ENCODE measurements at places on chromosomes 1 and 21.

DNA sequence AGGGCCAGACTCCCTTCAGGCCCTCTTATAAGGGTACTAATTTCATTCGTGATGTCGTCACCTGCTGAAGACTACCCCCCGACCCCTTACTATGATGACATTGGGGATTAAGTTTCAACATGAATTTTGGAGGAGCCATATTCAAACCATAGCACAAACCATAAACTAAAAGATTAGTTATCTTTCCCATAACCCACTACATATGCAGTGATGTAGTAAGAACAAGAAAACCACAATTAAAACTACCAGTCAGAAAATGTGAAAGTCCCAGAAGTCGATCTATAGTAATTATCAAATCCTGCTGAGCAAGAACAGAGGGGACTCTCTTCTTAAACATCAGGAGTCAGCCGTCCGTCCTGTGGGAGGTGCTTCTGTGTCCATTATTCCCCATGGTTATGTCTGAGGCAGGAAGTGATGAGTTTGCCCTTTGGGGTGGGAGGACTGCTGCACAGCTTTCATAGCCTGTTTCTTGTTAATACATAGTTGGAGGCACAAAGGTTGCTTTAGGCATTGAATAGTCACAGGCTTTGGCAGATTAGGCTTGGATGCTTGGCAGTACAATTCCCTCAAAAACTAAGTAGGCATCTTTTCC is 35.9 kb upstream of the PTGFRN start:
- DNase-seq, result no peak

GRCh38 chr1:203693721-203694120 is 67.1 kb downstream of the ATP2B4 start:
- DNase-seq, result no peak

DNA sequence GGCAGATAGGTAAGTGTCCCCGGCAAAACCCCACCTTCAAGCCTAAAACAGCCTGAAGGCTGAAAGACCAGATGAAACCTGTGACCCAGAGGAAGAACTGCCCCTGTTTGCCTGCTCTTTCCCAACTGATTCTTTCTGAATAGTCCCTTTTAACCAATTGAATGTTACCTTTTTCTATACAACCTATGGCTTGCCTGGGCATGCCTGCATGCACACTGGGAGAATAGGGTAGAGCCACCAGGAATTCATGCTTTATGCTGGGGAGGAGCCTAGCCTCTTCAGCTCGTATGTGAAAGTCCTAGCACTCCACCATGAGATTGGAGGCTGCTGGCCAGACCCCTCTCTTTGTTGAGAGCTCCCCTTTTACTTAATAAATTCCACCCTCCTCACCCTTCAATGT is 340.0 kb downstream of the PTBP2 start:
- no peak for DNase-seq

- DNase-seq, result no peak
Observed at GRCh38 chr1:22114083-22115012, 28.5 kb downstream of the WNT4 start.

- no peak for DNase-seq
Observed at GRCh38 chr1:206915030-206915735, 6.6 kb downstream of the FCMR start.

DNA sequence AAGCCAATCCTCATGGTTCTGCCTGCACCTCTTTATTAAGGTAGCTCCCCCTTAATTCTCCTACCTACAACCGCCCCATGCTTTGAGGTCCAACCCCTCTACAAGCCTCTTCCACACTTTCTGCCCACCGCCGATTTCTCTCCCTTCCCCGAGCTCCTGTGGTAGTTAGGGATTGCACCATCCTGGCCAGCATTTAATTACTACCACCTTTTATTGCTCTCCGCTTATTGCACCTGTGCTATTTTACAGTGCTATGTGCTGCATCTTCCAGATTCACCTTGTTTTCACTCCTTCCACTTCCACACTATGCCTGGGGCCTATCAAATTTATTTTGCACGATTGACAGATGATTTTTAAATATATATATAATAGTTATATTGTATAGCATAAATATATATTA is 29.3 kb upstream of the DNAJC11 start:
- no peak for DNase-seq

DNA sequence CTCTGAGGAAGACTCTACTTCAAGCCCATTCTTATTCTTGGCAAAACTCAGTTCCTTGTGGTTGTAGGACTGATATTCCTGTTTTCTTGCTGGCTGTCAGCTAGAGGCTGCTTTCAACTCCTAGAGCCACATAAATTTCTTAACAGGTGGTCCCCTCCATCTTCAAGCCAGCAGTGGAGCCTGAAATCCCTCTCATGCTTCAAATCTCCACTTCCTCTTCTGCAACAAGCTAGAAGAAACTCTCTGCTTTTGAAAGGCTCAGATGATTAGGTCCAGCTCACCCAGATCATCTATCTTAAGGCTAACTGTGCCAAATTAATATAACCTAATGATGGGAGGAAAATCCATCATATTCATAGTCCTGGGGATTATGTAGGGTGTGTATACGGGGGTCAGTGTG is 43.2 kb upstream of the CD34 start:
- DNase-seq, result no peak

GRCh38 chr1:233962878-233963277 is 58.4 kb downstream of the SLC35F3 start:
- no peak for DNase-seq

GRCh38 chr1:232282498-232282897 is 347.4 kb downstream of the SIPA1L2 start:
- DNase-seq, result no peak

DNA sequence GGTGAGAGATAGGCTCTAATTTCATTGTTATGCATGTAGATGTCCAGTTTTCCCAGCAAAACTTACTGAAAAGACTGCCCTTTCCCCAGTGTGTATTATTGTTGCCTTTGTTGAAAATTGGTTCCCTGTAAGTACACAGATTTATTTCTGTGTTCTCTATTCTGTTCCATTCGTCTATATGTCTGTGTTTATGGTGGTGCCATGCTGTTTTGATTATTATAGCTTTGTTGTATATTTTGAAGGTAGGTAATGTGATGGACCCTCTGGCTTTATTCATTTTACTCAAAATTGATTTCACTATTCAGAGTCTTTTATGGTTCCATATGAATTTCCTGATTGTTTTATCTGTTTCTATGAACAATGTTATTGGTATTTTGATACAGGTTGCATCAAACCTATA is 375.8 kb upstream of the VAMP3 start:
- no peak for DNase-seq

- DNase-seq, result no peak
Observed at GRCh38 chr1:230686747-230687146, 27.2 kb downstream of the AGT start.

GRCh38 chr1:1973716-1974642 is 29.6 kb downstream of the CFAP74 start:
- DNase-seq, result no peak

- DNase-seq, result no peak
Observed at GRCh38 chr1:236141447-236142252, 689 bp upstream of the GPR137B start.

GRCh38 chr21:17688912-17689874 is 76.5 kb upstream of the BTG3 start:
- DNase-seq, result peak; percentile 9

GRCh38 chr1:68269637-68270430 is 37.5 kb upstream of the WLS start:
- DNase-seq, result no peak

DNA sequence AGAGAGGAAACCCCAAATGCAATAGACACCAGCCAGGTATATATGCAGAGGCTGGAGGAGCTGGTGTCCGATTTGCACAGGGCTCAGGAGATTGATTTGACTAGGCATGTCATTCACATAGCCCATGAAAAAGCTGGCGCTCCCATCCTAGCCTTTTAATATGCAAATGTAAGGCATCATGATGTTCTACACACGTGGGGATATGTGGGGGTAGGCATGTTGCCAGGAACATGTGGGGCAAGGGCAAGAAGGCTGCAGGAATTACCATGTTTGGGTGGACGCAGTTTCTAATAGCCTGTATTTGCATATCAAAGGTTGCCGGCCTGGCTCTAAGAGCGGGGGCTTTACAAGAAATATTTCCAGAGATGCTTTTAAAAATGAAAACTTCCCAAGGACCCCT is 11.7 kb upstream of the SH3GLB1 start:
- no peak for DNase-seq

- no peak for DNase-seq
Observed at GRCh38 chr1:16053781-16054502, 10.4 kb downstream of the CLCNKB start.

DNA sequence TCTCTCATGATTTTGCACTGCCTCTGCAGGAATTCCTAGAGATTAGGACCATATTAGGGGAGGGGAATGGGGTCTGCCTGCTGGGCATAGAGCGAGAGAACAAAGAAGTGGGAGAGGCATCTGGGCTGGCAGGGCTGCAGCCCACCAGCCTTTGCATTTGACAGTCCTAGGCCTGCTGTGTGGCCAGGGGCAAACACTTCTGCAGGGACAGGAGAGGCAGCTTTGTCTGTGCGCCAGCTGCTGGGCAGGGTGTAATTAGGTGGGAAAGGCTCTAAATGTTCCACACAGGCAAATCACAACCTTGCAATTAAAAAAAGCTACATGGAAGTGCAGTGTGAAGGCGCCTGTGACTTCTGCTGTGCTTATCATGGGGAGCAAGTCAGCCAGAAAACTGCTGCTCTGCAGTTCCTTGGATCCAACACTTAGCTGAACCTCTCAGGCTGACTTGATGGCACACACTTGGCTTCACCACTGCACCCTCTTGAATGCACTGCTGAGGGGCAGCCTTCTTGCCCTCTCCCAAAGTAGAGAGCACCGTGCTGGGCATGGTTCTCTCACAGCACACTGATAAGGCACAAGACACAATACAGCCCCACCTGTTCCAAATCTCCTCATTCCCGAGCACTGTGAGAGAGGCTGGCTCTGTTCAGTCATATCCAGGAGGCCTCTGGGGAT is 73.6 kb upstream of the TLR5 start:
- no peak for DNase-seq

DNA sequence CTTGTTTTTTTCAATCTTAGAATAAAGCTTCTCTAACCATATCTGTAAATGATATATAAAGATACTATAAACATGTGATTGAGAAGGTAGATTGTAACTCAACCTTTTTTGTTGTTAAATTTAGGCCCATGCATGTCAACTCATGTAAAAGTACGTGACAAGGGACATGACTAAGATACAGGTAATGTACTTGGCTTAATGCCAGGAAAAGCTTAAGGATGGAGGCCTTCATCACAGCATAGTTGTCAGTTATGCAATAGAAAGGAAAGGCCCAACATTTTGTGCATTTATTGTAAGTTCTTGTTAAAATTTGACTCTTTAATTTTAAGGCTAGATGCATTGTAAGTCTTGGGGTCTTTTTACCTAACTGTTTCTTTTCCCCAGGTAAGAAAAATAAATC is 305.1 kb downstream of the LTN1 start:
- DNase-seq, result no peak

GRCh38 chr1:245771511-245772281 is 616.9 kb downstream of the KIF26B start:
- no peak for DNase-seq

- DNase-seq, result no peak
Observed at GRCh38 chr1:230268371-230269170, 157.6 kb downstream of the PGBD5 start.

DNA sequence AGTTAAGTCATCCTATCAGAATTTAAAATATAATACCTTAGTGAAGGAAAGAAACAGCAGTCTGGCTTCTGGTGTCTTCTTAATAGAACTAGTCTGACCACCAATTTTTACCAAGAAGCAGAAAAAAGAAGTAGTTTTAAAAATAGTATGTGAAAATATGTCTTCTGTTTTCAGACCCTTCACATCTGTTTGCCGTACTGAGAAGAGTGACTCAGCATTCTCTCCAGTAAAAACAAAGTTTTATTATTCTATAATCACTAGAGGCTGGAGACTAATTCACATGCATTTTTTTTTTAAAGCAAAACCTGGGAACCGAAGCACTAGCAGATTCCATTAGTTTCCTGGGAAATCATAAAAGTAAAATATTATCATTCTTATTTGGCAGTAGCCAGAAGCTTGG is 163.8 kb downstream of the COL24A1 start:
- no peak for DNase-seq

DNA sequence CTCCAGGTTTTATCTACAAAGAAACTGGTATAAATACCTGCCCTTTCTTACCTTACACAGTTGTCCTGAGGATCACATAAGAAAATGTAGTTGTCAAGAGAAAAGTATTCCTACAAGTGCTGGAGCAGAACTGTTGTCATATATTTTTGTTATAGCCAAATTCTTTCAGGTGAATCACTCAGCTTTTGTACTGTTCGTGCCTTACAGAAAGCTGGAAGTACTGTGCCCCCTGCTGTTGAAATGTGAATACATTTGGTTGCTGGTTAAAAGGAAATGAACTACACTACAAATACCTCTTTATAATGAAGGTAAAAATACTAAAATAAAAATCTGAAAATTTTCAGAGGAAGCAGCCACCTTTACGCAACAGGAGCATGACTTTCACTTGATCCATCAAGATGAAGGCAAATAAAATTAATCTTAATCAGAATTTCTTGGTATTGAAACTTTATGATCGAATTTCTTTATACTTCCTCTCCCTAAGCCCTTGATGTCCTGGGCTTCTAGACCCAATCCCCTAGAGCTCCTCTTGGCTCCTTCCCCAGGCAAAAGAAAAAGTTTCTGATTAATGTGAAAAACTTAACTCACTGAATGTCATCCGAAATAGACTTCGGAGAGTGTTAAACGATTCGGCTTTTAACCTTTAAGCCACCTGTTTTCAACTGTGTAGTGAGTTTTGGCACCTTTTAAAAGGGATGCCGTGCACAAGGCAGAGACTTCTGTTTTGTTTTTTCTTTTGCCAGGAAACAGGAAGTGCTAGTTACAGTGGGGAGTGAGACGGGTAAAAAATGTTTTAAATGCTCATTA is 12.5 kb downstream of the CHML start:
- peak; percentile 18 for DNase-seq

DNA sequence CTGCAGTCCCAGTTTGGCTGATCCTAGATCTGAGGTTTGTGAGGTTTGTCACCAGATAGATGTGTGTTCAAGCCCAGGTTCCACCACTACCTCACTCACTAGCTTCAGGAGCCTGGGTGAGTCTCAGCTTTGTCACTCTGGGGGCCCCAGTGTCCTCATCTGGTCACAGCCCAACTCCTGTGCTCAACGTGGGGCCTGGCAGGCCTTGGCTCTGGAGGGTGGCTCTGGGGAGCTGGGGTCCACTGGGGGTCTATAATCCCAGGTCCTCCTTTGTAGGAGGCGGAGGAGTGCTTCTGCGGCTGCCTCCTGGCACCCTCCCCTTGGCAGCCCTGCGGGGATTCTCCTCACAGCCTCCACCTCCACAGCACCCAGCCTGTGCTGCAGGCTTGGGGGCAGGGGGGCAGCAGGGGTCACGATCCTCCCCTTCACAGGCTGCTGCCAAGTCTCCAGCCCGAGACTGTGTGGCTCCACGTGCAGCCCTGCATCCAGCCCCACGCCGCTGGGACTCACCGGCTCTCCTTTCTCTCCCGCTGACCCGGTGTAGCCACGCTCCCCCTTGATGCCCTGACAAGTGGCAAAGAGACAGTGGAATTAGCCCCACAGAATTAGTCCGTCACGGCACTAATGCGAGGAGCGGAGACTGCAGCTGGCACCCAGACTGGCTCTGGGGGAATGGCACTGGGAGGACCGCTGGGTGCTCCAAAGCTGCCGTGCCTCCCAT is 22.5 kb upstream of the PEF1 start:
- no peak for DNase-seq

Data from activated CD4-positive, CD25-positive, alpha-beta regulatory T cell treated with anti-CD3 and anti-CD28 coated beads, Interleukin-2, amount 50 U/mL, for 16 hours (primary cell).